ENCODE measurements at places on chromosomes 16 and 17. TPM values are rescaled to one million over a fixed set of nuclear protein-coding genes. Genes with fewer than 3 reads are reported as not detected.

The HOXB5 gene
- 0.40 TPM for total RNA-seq

The ITPRIPL2 gene
- 21.6 TPM for total RNA-seq

DNA sequence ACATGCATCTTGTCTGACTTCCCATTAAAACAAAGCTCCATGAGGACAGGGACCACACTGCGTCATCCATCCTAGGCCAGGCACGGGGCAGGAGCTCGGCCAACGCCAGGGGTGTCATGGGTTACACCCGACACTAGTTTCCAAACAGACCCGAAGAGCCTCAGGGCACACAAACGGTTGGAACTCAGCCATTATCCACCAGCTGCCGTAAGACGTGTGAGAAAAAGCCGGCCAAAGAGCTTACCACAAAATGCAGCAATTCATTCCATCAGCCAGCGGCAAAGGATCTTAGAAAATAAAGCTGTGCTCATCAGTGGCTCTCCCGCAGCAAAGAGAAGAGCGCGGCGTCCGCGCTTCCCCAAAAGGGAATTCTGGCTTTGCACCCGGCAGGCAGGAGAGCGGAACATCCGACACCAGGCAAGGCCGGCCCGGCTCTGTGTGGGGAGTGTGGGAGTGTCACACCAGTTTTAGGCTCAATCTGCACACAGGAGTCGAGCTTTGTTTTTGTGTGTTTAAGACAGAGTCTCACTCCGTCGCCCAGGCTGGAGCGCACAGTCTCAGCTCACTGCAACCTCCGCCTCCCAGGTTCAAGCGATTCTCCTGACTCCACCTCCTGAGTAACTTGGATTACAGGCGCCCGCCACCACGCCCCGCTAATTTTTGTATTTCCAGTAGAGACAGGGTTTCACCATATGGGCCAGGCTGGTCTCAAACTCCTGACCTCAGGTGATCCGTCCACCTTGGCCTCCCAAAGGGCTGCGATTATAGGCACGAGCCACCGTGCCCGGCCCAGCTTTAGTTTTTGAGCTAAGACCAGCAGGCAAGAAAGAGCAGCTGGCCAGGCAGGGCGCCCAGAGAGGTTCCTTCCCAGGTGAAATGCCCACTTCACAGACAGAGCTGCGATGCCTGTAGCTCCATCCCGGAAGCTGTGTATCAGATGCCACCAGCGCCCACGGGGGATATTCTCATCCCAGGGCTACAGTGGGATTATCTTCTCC, 1.5 kb downstream of the SLC38A8 start:
- DNase-seq, result no peak

DNA sequence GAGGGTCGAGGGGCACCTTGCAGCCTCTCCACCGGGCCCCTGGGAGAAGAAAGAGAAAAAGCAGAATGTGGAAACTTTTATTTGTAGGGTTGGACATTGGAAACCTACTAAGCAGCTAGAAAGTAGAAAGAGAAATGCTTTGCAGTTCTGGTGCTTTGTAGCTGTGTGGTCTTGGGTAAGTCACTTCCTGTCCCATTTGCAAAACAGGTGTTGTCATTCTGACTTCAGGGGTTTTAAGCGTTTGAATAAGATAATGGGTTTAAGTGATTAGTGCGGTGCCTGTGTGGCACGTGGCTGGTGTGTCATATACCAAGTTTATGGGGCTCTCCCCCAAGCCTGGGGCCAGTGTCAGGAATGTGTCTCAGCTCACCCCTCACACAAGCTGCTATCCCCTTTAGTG, 1.6 kb downstream of the CA4 start:
- no peak for DNase-seq
